ENCODE measurements at places on chromosomes 2 and 18.
A peak's percentile ranks its signal among the peaks of the same experiment; 100 is the strongest.

DNA sequence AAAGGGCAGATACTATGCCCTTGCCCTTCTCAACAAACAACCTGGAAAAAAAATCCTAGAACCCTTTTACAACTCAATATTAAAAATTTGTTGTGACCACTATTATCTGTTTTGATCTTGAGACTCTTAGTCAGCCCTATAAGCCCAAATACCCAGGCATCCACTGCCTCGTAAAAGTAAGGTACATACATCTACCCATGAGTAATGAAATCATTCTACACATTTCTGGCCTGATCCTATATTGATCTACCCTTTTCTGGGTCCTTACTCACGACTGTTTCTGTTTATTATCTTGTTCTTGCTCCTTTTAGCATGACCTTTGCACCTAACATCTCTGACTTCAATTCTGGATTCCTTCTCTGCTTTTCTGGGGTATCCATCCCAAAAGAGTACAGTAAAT, 56.8 kb downstream of the SCG2 start:
- no peak for DNase-seq

DNA sequence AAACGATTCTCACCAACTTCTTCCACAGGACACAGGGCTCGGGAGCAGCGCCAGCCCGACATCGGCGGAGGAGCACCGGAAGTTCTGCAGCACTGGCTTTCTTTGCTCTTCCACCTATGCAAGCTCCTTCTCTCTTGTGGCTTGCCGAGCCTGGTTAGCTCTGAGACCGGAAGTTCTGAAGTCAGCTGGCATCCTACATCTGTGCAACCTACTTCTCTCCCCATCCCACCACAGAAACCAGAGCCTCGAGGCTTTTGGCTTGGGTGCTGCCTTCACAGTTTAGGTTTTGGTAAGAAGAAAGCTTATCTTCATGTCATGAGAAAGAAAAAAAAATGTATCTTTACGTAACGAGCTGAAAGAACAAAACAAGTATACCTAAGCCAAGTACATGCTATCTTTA, 111.7 kb downstream of the ANKRD44 start:
- peak; percentile 84 for DNase-seq

DNA sequence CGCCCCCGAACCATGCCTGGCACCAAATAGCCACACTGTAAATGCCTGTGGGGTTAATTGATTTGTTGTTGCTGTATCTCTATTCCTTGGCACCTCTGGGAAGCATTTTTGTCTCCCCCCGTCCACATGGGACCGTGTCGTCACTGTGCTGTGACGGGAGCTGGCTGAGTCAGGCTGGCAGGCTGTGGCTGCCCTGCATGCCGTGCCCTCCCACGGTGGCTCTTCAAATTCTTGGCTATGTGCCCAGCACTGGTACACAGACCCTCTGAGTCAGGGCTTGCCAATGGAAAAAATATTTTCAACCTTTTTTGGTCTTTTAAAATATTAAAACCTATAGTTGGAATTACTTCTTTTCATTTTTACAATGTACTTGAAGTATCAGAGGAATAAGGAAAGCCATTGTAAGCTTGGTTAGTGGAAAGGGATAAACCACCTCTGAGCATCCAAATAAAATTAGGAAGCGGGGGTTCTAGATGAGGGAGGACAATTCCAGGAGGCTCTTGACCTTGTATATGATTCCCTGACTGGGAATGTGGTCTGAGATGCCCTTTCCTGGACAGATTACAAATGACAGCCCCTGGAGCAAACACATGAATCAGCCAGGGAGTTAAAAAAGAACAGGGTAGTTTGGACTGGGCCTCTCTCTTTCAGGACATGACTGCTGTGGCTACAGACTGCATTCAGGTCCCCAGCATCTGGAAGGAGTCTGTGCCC, 59.4 kb downstream of the DGKD start:
- DNase-seq, result peak; percentile 79

- no peak for DNase-seq
These were observed 32.8 kb downstream of the TGFA start for GRCh38 chr2:70520825-70521224.

DNA sequence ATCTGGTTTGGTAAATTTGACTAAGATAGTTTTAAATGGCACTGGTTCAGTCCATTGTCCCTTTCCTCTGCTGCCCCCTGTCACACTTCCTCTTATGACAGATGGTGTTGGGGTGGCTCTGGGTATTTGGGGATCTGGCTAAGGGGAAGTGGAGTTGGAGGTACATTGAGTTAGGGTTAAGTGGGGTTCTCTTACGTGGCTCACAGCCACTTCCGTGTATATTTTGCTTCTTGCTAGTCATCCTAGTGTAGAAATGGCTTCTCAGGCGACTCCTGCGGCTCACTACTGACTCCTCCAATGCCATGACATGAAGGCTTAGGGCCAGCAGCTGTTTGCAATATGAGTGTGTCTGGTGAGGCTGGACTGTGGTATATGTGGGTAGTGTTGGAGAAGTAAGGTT, 187.0 kb downstream of the HAUS1 start:
- peak; percentile 21 for DNase-seq

GRCh38 chr2:240125742-240126141, 10.4 kb downstream of the COPS9 start:
- no peak for DNase-seq

DNA sequence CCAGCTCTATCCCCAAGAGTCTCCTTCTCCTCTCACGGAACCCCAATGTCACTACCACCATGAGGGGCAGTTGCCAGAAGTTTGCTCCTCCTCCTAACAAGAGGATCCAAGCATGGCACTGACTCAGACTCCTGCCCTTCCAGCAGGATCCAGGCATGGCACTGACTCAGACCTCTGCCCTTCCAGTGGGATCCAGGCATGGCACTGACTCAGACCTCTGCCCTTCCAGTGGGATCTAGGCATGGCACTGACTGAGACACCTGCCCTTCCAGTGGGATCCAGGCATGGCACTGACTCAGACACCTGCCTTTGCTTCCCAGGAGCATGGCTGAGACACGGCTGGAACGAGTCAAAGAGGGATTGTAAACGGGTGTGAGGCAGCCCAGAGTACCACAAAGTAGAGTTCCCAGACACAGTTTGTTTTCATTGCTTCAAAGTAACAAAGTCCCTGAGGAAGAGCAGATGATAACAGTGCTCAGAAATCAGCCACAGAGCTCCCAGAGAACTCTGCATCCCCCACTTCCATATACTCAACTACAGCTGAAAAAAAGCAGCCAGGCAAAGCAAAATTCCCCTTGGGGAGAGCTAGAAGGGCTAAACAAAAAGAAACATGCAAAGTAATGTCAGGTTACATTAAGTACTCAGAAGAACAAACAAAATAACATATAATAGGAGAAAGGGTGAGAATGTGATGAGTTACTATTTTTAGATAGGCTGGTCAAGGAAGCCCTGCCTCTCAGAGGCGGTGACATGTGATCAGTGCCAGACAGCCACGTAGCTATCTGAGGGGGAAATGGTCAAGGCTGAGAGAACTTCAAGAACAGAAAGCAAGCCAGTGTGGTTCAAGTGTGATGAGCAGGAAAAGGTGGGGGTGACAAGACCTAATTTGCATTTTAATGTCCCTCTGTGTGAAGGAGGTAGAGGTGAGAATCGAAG, 3.0 kb downstream of the BUB1 start:
- DNase-seq, result peak; percentile 63

Data from suppressor macrophage (primary cell).